ENCODE measurements at places on chromosomes 5 and 9.

DNA sequence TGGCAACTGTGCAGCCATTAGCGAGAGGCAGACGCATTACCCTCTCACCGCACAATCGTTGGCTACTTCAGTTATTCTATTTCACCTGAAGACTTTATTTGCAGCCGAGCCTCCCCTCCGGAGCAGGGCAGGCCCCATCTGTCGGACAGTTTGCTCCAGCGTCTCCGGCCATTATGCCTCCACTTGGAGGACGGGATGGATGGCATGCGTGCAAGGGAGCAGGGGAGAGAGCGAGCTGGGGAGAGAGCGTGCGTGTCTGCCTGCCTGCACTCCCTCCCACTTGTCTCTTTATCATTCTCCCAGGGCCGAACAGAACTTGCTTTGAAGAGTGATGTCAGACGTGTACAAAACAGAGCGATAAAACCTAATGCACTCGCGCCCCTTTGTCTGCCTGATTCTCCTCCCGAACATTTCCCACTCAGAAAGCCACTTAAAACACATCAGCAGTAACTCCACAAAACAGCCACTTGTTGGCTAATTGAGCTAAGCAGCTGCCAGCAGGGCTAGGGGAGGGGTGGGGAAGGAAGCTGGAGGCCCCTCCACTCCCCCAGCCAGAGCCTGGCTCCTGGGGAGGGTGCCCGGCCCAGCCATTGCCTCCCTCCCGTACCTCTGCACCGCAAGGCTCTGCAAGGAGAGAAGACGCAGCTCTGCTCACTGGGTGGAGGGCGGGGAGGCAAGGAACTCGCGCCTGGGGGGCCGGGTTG is 43.4 kb upstream of the FUBP3 start:
- no peak for DNase-seq

DNA sequence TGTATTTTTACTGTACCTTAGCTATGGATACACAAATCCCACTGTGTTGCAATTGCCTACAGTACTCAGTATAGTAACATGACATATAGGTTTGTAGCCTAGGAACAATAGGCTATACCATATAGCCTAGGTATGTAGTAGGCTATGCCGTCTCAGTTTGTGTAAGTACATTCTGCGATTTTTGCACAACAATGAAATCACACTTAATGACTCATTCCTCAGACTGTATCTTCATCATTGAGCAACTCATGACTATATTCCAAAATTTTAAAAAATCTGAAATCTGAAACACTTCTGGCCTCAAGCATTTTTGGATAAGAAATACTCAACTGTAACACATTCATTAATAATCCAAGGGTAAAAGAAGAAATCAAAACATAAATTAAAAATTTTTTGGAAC is 666.8 kb upstream of the GRAMD2B start:
- DNase-seq = no peak

GRCh38 chr5:141032626-141033025 is 18.5 kb upstream of the PCDHB1 start:
- no peak for DNase-seq

GRCh38 chr5:68679041-68679440 is 414.8 kb upstream of the SLC30A5 start:
- DNase-seq = no peak

GRCh38 chr5:123007182-123007581 is 29.3 kb downstream of the PPIC start:
- DNase-seq = no peak

DNA sequence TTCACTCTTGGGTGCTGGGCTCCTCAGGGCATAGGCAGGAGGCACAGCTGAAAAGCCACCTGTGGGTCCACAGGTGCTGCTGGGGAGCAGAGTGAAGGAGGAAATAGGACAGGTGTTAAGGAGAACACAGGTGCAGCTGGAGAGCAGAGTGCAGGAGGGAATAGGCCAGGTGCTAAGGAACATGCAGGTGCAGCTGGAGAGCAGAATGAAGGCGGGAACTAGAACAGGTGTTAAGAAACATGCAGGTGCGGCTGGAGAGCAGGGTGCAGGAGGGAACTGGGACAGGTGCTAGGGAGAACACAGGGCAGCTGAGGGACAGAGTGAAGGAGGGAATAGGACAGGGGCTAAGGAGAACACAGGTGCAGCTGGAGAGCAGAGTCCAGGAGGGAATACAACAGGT is 43.8 kb upstream of the PLEKHG4B start:
- DNase-seq = no peak

GRCh38 chr5:74943905-74944304 is 77.7 kb upstream of the FAM169A start:
- DNase-seq = no peak

DNA sequence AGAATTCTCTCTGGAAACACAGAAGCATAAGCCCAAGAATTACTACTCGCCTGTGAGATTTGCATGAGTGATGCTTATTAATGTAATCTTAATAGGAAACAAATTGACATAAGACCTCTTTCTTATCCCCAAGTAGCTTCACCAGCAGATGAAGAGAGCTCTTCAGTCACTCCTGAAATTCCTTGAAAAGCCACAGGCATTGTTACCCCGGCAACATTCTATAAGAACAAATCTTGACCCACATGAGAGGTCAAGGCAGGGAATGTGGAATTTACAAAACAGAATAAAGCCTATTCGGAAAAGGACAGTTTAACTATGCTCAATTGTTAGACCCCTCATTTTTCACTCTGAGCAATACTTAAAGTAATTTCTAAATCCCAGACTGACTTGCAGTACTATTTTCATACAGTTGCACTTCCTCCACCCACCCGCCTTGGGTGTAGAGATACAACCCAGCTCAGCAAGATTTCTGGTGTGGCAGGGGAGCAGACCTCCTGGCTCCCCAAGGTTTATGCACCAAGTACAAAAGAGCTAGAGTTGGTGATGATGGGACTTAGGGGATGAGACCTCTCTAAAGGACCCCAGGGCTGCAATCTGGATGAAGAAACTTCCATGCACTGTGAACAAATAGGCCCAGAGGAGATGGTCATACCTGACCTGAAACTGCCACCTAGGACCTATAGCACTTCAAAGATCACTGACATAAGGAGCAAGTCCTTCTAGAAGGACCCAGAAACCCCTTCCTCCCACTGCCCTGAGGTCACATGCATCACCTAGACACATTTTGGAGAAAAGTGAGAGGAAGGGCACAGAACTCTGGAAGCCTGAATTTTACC is 242.1 kb downstream of the ZNF608 start:
- DNase-seq = peak; percentile 45

GRCh38 chr5:144089401-144090021 is 80.9 kb downstream of the YIPF5 start:
- DNase-seq = no peak

GRCh38 chr5:82330530-82331270 is 52.5 kb upstream of the RPS23 start:
- no peak for DNase-seq

DNA sequence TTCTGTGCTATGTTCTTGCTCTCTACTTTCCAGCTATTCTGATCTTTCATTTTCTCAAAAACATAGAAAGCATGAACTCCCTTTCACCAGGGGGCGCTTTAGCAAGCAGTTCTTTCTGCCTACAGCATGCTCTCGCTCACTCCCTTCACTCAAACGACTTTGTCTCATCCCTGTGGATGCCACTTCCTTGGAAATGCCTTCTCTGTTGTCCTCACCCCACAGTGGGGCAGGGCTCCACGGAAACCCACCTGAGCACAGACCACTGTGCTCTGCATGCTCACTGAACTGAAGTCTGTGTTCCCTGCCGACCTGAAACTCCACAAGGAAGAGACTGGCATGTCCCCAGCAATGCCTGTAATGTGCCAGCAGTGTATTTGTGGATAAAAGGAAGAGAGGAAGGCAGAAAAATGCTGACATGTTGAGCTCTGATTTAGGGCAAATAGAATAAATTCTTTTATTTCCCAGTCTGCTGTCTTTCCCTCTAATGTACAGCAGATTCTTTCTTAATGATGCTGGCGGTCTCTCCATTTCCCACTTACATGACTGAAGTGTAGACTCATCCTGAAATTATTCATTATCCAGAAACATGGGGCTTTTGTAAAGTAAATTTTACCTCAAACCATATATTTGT is 4.9 kb upstream of the ROR2 start:
- DNase-seq = peak; percentile 31

GRCh38 chr9:104247899-104248460 is 153.9 kb downstream of the SMC2 start:
- no peak for DNase-seq

- DNase-seq = no peak
Observed at GRCh38 chr9:26264709-26265601, 586.7 kb upstream of the TUSC1 start.

DNA sequence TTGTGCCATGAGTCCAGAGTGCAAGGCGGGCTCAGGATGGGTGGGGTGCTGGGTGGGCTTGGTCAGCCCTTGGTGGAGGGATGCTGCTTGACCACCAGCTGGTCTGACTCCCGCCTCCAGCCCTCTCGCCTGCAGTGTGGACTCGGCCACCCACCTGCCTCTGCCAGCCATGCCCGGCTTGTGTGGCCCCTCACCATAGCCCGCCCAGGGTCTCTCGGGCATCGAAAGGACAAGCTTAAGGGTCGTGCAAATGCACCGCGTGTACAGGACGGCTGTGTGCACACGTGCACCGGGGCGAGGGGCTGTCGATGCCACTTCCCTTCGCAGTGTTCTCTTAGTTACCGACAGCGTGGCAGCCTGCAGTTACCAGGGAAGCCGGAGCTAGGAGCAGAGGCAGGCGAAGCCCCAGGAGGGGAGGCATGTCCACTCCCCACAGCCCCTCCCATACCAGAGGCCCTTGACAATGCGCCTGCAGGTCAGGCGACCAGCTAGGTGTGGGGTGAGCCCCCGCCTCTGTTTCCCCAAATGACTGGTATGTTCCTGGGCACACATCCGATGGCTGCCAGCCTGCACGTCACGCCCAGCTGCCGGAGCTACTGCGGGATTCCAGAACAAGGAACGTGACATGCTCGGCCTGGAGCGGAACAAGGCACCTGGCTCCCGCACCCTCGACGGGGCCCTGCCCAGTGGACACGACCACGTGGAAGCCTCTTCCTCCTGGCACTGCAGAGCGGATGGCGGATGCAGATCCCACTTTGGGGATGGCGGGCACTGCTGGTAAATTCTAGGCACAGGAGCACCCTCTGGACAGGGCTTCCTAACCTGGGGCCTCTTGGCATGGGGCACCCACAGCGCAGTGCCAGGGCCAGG is 7.8 kb downstream of the LCN9 start:
- no peak for DNase-seq

- no peak for DNase-seq
Observed at GRCh38 chr9:79630521-79631403, 59.0 kb downstream of the TLE4 start.

DNA sequence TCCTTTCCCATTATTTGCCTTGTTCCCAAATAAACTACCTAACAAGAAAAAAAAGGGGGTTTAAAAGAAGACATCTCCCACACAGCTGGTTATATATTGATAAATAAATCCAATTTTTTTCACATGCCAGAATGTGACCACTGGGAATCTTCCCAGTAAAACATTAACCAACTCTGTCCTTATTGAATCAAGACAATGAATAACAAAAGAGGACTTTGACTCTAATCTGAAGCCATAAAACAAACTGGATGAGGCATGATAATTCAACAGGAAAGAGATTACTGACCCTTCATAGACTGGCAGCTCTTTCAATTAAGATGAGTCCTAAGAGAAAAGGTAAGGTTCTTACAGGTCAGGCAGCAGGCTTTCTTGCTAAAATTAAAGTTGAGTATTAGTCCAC is 165.8 kb upstream of the CDH6 start:
- DNase-seq = no peak

GRCh38 chr9:86557918-86558317 is 203.7 kb upstream of the TUT7 start:
- no peak for DNase-seq

- no peak for DNase-seq
Observed at GRCh38 chr5:169629847-169630548, 7.1 kb upstream of the DOCK2 start.

DNA sequence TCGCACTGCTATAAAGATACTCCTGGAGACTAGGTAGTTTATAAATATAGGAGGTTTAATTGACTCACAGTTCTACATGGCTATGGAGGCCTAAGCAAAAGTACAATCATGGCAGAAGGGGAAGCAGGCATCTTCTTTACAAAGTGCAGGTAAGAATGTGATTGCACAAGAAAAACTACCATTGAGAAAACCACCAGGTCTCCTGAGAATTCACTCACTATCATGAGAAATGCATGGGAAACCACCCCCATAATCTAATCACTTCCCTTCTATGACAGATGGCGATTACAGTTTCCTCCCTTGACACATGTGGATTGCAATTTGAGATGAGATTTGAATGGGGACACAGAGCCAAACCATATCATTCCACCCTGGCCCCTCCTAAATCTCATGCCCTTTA is 121.2 kb upstream of the ST8SIA4 start:
- DNase-seq = peak; percentile 9

DNA sequence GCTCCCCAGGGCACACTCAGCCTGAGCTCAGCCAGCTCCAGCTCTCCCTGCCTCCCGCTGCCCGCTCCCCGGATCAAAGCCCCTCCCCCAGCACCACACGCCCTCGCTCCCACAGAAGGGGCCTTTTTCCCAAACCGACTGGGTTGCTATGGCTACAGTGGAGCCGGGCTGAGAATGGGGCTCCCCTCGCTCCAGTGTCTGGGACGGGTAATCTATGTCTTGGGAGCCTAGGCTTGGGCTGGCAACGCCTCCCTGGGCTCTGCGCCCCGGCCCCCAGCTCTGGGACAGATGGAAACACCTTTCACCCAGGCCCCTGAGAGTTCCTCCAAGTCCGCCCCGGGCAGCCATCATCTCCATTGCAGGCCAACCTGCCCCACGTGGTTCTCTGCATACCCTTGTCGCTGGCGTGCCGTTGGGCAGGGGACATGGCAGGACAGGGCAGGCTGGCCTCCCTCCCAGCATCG is 29.6 kb downstream of the NOTCH1 start:
- no peak for DNase-seq

GRCh38 chr5:130198927-130199326 is 294.7 kb downstream of the CHSY3 start:
- DNase-seq = no peak

DNA sequence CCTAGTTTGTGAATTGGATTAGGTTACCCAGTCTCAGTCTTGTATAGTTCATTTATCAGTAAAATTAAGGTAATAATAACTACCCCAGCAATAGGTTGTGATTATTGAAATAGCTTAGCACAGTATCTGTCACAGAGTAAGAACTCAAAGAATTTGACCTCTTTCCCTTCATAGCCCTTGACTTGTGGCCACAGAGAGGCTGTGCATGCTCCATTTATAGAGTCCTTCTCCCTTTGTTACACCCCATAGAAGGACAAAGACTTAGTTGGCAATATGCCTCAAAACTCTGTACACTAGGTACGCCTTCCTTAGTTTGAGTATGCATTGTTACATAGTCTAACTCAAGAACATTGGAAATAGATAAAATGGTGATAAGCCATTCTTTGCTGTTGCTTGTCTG is 257.2 kb downstream of the KCTD16 start:
- no peak for DNase-seq

GRCh38 chr5:26662806-26663360 is 375.5 kb downstream of the CDH9 start:
- no peak for DNase-seq

Data from germinal center (tissue), 1 donor.